ENCODE measurements at places on chromosomes 3 and 15. TPM values are rescaled to one million over a fixed set of nuclear protein-coding genes. Genes with fewer than 3 reads are reported as not detected.

The TLR9 gene
- total RNA-seq, result under 0.01 TPM

The NCK1 gene
- total RNA-seq, result 40.7 TPM

The PLA2G4D gene
- not detected for total RNA-seq

The TWF2 gene
- 24.8 TPM for total RNA-seq

The FOXB1 gene
- not detected for total RNA-seq

The ZIC4 gene
- total RNA-seq, result 1.2 TPM

The ATP13A5 gene
- under 0.01 TPM for total RNA-seq

The ITPR1 gene
- 136 TPM for total RNA-seq

The SLC12A1 gene
- 0.16 TPM for total RNA-seq

The PSTPIP1 gene
- total RNA-seq, result 0.62 TPM

The LXN gene
- total RNA-seq, result 10.5 TPM

The RASGRP1 gene
- total RNA-seq, result 20.4 TPM

DNA sequence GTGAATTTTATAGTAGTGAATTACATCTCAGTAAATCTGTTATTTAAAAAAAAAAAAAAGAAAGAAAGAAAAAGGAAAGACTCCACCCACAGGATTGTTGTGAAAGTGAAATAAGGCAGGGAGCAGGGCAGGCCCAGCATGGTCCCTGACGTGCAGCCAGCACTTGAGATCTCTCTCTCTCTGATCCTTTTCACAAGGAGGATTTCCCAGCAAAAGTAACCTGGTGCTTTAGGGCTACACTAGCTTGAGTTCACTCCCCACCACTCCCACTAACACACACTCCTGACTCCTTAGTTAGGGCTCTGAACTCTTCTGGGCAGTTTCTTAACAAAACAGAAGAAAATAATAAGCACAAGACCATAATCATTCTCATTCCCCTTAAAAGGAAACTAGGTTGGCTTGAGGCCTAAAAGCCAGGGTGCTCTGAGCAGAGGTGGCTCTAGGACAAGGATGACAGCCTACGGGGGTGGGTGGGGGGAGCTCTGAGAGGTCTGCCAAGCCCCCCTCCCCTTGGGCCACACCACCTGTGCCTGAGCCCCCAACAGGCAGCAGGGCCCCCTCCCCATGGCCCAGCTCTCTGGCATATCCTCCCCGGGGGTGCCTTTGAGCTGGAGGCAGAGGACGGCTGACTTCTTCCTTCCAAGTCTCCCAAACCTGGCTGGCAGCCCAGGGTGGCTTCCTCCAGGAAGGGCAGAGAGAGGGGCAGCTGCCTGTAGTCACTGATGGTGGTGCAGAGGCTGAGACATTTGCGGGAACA lies 856 bp downstream of the TMEM40 start:
- no peak for DNase-seq

DNA sequence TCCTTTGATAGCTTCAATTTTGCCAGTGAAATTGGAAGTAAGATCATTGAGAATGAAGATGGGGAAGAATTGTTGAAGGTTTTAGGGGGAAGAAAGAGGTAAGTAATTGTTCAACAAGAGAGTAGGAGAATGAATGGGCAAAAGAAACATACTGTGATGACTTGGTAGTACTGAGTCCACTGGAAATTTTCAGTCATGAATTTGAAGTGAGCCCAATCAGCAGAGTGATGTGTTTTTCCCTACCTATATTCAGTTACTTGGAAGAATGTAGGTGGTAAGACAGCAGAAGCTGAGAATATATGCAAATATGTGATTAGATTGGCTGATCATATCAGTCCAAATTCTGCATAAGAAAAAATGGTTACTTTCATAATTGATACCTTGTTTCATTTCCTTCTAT lies 569.6 kb downstream of the AGBL1 start:
- no peak for DNase-seq

DNA sequence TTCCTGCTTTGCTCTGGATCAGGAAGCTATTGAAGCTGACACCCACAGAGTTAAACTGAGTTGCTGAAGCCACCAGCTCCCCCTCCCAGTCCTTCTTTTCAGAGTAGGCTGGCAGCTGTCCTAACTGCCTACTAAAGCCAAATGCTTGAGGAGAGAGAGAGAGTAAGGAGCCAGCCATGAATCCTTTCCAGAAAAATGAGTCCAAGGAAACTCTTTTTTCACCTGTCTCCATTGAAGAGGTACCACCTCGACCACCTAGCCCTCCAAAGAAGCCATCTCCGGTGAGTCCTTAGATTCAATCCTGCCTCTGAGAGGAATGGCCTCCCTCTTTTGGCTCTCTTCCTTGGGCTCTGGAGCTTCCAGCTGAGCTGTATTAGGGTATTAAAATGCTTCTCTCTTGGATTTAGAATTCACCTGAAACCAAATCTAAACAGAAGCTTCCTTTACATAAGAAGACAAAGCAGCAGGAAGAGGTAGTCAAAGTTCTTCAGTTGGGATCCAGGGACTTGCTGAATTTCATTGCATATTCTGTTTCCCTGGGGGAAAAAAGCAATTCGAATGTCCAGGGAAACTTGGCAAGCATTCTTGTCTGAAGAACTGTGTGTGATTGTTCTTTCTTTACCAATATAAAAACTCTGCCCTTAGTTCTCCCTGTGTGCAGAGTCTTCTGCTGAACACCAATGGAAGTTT lies at the start of gene SLC15A2:
TSS of gene SLC15A2 (plus strand) at position 101 of the 690 bp plus-strand sequence. CDS start at position 177, 76 bp downstream.
- peak; percentile 21 for DNase-seq

DNA sequence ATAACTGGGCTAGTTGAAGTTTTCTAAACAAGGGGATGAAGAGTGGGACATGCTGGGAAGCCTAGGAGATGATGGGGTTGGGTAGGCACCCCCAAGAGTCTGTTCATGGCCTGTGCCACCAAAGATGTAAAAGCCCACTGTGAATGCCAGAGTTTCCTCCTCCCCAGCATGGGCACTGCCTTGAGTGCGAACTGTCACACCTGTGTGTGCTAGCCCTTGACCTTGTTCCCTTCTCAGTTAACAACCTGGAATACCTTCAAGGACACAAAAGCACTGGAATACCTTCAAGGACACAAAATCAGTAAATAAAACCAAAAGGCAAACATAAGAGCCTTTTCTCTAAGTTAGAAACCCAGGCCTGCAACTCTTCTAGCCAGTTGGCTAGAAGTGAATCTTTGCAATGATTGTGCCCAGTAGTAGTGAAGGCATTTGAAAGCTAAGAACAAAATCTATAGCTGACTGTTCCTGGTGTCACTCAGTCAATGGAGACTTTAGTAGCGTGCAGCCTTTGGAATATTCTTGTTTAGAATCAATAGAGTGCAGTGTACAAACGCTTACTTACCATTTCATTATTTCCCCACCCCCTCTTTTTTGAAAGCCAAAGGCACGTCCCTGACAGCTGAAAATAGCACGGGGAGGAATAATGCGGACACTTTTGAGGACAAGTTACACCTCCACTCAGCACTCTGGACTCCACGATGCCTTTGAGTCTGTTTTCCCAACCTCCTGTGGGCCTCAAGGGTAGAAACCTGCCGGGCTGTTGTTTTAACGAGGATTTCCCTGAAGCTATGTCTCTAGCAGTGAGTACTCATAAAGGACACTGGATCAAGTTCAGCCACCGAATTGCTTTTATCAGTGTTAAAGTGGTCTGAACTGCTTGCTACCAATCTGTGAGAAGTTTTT lies 24.2 kb downstream of the PSMD6 start:
- no peak for DNase-seq

- DNase-seq, result no peak
Measured at GRCh38 chr3:44045476-44046275, 196.0 kb upstream of the TOPAZ1 start.

DNA sequence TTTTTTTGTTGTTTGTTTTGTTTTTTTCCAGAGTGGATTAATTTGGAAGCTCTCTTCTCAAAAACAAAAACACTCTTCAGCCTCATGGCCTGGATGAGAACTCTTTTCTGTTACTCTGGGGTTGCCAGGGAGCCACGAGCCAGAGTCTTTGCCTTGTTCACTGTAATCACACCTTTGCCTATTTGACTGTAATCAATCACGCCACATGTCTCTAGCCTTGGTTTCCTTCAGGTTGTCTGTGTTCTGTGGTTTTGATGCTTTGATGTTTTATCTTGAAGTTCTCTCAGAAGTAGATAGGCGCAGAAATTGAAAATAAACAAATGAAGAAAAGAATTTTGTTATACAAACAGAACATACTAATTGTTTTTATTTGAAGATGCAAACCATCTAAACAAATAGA lies 62.3 kb upstream of the IGF1R start:
- no peak for DNase-seq

- DNase-seq, result no peak
Measured at GRCh38 chr15:100803171-100803440, 76.5 kb upstream of the ALDH1A3 start.

DNA sequence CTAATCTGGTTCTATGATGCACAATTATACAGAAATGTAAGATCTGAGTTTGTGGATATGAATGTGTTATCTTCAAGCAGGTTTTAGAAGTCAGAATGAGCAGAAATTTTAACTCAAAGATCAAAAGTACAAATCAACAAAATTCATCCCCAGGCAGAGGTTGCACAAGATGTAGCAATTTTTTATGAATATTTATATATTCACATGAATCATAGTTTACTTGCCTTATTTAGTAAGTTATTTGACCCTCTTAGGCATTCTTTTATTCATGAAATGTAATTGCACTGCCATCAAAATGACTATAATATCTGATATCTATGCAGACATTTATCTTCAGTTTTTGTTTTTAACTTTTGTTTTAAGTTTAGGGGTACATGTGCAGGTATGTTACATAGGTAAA lies 103.1 kb upstream of the DAZL start:
- no peak for DNase-seq

- no peak for DNase-seq
Measured at GRCh38 chr3:63064209-63064755, 189.1 kb upstream of the CADPS start.

DNA sequence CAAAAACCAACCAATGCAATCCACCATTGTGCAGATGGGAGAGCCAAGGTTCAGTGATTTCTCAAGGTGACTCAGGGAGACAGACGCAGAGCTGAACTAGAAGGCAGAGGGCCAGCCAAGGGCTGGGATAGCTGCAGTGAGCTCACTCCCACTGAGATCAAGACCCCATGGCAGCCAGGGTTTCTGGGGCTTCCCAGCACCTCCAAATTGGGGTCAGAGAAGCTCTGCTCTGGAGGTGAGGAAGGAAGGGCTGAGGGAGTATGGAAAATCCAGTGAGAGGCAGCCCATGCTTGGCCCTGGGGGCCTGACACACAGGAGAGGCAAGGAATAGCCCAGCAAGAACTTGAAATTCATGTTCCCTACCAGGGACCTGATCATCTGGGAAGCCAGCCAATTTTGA lies 61.0 kb downstream of the ISG20 start:
- no peak for DNase-seq

GRCh38 chr3:33260104-33260503 lies 17.1 kb upstream of the FBXL2 start:
- no peak for DNase-seq

DNA sequence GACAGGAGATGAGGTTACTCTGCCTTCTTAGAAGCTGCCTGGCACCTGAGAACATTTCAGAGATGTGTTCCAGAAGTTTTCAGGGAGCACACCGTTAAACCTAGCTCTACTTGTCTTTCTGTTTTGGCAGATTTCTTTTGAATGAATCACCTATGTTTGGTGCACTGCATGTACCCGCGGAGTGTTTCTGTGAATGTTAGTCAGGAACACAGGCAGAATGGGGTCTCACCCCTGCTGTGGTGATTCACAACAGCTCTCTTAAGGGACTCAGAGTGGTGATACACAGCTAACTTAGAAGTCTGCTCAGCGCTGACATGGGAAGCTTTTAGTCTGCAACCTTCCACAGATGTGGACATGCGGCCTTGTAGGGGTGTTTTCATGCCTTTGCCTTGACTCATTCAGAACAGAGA lies 24.0 kb downstream of the TSEN2 start:
- DNase-seq, result no peak

DNA sequence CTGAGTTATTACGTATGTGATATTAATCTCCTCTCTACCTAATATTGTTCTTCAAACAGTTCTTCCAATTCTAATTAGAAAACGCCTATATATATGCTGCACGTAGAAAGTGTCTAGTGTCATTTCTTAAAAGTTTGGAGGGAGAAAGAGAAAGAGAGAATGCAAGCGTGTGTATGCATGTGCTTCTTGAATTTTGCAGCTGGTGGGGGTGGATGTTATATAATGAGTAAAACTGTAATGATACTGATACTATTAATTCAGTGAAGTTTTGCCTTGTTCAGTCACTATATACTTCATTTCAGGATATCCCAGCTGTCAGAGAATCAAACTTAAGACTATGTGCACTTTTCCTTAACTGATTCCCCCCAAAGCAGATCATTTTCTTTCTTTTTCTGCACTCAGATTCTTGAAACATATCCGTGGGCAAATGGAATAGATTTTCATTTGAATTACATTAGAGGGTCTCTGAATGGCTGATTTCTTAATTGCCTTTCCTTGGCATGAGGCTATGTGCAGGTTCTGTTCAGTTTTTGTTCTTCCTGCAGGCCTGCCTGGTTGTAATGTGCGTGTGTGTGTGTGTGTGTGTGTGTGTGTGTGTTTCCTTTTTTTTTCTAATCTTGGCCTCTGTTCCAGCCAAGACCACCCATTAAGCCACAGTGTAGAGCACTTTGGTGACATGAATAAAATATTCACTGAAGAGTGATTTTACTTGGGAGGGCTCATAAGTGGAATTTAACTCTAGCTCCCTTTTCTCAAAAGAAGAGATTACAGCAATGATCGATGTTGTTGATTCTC lies 617.5 kb downstream of the RBMS3 start:
- no peak for DNase-seq

GRCh38 chr3:37386627-37387230 lies 212.3 kb upstream of the LRRFIP2 start:
- DNase-seq, result no peak

GRCh38 chr3:47273564-47273963 lies 9.0 kb downstream of the KIF9 start:
- no peak for DNase-seq

DNA sequence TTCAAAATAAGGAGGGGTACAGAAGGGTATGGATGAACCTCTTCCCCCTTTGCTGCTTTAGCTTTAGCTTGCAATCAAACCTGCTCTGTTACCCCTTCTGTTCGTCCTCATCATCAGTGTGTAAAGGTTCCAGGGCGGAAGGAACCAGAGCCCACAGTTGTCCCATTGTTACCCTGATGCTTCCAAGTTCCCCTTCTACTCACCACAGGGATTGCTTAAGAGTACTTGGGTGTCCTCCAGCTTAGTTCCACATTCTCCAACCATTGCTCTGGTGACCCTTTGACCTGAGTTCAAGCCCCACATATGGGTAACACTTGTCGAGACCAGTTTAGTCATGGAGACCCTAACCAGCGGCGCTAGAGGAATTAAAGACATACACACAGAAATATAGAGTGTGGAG lies 1080.1 kb upstream of the ALCAM start:
- no peak for DNase-seq

- no peak for DNase-seq
Measured at GRCh38 chr3:135229018-135229495, 434.0 kb downstream of the EPHB1 start.

DNA sequence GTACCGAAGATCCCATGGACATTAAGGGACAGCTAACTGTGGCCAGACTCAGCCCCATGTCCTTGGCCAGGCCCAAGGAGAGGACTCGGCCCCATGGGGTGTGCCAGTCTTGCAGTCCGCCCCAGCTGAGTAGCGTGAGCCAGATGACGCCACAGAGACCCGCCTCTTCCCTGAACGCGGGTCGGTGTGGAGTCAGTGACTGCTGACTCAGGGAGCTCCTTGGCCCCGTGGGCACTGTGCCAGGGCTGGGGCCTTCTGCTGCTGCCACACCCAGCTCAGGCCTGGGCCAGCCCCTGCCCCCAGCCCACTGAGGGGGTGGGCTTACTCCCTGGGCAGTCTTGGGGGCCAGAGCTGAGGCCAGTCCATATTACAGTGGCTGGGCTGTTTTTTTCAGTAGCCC lies 52.8 kb downstream of the PLXNA1 start:
- no peak for DNase-seq

GRCh38 chr15:76711351-76711827 lies 193.8 kb downstream of the SCAPER start:
- no peak for DNase-seq

- no peak for DNase-seq
Measured at GRCh38 chr3:101809178-101810021, 30.4 kb downstream of the NXPE3 start.

Measured in occipital lobe (tissue), 3 donors.